ENCODE measurements at places on chromosomes 5 and 9. TPM values are rescaled to one million over a fixed set of nuclear protein-coding genes. Genes with fewer than 3 reads are reported as not detected.

Gene BTNL9
- 14.5 TPM for total RNA-seq

- DNase-seq = no peak
Measured at GRCh38 chr9:90012949-90013348, 408.1 kb downstream of the GADD45G start.

DNA sequence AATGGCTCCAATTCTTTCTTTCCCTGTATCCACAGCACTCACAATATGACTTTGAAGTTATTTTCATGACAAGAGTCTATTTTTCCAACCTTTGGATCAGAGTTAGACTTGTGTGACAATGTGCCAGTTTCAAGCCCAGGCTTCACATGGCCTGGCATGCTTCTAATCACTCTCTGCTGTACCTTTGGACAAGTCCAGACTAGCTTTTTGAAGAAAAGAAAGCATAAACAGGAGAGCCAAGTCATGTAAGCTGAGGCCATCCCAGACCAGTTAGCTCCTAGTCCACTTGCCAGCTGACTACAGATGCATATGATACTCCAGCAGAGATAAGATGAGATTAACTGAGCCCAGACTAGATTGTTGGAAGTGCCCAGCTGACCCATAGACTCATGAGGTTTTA lies 513.6 kb upstream of the C9orf72 start:
- DNase-seq = no peak

Gene SLC25A51
- total RNA-seq = 23.8 TPM

GRCh38 chr9:33946779-33947535 lies 101.7 kb downstream of the UBAP2 start:
- DNase-seq = no peak

DNA sequence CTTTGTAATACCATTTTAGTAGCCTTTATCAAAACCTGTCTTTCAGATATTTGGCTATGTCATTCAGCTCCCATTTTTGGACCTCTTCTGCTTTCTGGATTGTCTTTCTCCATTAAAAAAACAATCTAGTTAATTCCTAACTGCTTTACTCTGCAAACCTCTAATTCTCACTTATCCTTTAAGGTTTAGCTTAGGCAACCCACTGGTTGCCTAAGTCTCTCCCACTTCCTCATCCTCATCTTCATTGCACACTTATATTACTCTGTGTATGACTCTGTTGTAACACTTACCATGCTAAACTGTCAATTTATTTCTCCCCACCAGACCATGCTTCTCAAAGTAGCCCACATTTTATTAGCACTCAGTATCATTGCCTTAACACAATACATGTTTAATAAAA lies 205.0 kb upstream of the DMRTA1 start:
- DNase-seq = no peak

- DNase-seq = no peak
Measured at GRCh38 chr9:76634356-76635054, 129.7 kb upstream of the PCA3 start.

GRCh38 chr5:111756581-111757354 lies at the start of gene NREP:
Gene NREP (minus strand): TSS chr5:111757194. CDS start chr5:111755772, 1,422 bp downstream.
- DNase-seq = no peak

GRCh38 chr5:138807182-138807581 lies 54.0 kb downstream of the CTNNA1 start:
- DNase-seq = no peak

DNA sequence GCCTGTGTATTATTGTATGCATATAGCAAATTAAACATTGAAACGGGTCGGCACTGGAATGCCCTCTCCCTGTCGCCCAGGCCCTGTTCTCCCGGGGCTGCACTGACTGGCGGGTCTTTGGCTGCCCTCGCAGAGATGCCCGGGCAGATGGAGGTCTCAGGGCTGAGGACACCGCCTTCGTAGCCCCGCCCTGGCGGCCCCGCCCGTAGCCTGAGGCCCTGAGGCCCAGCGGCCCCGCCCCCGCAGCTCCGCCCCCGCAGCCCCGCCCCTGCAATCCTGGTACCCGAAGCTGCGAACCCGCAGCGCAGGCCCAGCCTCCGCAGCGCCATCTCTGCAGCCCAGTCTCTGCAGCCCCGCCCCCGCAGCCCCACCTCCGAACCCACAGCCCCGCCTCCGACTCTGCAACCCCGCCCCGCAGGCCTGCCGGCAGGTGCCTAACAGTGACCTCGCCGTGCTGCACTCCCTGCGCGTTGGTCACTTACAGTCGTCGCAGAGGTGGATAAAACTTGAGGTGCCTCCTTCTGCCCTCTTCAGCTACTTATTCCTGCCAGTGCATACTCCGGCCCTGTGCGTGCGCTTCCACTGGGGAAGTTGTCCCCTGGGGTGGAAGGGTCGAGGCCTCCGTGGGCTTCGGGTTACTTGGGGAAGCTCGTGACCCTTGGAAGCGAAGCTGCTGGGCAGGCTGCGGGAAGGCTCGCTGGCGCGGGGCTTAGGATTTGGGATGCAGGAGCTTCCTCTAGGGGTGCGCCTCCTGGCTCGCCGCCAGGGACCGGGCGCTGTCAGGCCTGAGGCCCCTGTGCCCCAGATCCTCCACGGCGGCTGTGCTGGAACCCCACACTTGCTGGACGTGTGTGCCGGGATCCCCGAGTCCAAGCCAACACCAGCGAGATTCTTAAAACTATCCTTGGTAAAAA lies 72.3 kb downstream of the ICE1 start:
- peak; percentile 52 for DNase-seq

Gene RALGPS1
- total RNA-seq = 10.3 TPM

GRCh38 chr5:76583163-76584047 lies 39.8 kb downstream of the F2RL2 start:
- DNase-seq = no peak

- DNase-seq = no peak
Measured at GRCh38 chr9:1927546-1927945, 87.6 kb upstream of the SMARCA2 start.

DNA sequence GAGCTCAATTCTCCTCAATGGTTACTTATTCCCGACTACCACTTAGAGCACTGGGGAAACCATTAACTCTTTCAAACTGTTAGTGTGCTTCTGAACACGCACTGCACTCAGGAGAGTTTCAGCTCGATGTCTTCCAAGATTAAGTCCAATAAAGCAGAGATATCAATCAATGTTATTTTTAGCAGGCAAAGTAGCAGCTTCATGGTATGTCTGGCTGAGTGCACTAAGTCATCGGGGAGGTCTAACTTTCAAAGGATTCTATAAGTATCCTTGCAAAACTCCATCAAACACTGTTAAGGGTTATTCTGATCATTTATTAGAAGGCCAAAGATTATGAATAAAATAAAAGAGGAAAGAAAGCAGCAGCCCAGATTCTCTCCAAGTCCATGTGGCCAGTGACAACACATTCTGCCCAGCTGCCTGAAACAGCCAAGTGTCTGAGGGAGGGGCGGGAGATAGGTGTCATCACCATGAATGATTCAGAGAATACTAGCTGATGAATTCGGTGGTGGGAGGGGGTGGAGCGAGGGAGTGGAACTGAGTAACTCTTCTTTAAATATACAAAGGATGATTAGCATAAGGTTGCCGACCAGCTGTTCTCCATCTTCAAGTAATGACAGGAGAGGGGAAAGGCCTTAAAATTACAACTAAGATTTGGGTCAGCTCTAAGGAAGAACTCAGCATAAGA lies 21.3 kb downstream of the NREP start:
- peak; percentile 79 for DNase-seq

GRCh38 chr9:88826181-88826580 lies 165.1 kb upstream of the S1PR3 start:
- DNase-seq = no peak

Gene GPR150
- 0.29 TPM for total RNA-seq

Gene OSMR
- 7.4 TPM for total RNA-seq

DNA sequence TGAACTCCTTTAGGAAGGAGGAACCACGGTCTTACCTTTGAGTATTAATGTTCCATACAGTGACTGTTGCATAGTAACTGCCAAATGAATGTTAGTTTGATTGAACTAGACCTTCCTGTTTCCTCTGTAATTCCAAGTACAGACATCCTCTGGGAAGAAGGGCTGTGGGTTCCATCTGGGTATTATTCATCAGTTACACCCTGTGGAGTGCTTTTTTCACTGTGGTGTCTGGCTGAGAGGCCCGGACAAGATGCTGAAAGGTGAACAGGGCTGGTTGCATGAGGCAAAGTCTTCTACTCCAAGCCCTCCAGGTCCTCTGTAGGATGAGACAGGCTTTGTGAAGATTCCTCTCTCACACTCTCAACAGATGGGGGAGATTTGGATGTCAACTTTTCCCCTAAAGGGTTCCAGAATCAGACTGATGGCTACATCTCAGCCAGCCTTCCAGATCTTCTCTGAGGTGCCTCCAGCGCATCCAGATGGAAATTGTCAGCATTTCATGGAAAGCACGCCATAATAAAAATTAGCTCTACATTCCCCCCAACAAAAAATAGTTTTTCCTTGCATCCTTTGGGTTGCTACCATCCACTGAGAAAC lies 230.9 kb downstream of the GAS1 start:
- DNase-seq = no peak

DNA sequence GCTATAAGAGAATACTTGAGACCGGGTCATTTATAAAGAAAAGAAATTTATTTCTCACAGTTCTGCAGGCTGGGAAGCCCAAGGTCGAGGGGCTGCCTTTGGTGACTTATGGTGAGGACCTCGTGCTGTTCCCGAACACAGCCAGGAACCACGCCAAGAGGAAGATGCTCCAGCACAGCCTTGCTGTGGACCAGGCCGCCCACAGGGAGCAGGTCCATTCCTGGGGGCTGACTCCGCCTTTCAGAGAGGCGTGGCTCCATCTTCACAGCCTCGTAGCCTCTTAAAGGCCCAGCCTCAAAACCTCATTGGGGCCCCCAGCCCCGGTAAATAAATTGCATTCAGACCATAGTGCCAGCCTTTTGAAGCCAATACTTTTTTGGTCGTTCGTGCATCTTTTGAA lies 93.5 kb upstream of the CACNA1B start:
- no peak for DNase-seq

DNA sequence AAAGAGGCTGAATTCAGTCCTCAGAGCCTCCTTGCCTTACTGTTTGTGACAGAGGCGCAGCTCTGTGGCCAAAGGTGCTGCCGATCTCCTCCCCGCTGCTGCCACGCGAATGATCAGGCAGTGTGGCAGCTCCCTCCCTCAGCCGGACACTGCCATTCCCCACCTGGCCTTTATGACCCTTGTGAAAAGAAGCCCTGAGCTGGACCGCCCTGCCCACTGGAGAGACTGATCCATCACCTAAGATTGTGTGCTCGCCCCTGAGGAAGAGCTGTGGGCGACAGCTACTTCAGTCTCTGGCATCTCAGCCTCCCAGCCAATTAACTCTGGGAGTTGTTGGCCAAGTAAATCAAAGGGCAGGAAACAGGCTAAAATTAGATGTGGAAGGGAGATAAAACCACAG lies 90.9 kb downstream of the CARTPT start:
- no peak for DNase-seq

Gene PPP2R2B
- total RNA-seq = 0.04 TPM

Gene PARP8
- 1.4 TPM for total RNA-seq

Gene LSM11
- total RNA-seq = 1.9 TPM

- no peak for DNase-seq
Measured at GRCh38 chr5:68405784-68406743, 190.5 kb downstream of the PIK3R1 start.

DNA sequence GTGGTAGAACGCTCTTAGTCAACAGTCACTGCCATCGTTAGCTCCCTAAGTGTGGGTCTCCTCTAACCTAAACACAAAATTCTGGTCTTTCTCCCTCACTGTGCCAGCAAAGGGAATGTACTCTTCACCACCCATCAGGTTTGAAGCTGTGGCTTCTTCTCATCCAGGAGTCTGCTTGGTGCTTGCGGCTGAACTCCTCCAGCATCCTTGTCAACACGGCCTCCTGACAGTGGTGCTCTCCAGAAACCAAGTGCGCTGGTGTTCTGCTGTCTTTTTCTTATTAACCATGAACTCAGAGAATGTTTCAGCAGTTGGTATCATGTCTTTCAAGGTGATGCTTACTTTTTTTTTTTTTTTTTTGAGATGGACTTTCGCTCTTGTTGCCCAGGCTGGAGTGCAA lies 23.9 kb upstream of the LPCAT1 start:
- no peak for DNase-seq

GRCh38 chr5:148542812-148543211 lies 111.5 kb downstream of the HTR4 start:
- no peak for DNase-seq

DNA sequence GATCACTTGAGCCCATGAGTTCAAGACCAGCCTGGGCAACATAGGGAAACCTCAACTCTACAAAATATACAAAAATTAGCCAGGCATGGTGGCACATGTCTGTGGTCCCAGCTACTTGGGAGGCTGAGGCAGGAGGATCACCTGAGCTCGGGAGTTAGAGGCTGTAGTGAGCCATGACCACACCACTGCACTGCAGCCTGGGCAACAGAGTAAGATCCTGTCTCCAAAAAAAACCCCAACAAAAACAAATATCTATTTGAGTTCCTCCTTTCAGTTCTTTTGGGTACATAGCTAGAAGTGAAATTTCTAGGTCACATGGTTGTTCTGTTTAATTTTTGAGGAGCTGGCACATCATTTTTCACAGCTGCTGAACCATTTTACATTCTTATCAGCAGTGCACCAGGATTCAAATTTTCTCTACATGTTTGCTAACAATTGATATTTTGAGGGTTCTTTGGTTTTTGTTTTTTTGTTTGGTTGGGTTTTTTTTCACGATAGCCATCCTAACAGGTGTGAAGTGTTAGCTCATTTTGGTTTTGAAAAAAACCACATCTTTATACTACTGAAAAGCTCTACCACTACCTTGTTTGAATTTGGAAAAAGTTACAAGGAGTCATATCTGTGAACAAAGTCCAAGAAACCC lies 176.9 kb upstream of the SLC12A2 start:
- DNase-seq = no peak

- DNase-seq = no peak
Measured at GRCh38 chr9:20579524-20580314, 42.6 kb downstream of the MLLT3 start.

- no peak for DNase-seq
Measured at GRCh38 chr5:131996210-131997025, 15.0 kb downstream of the ACSL6 start.

DNA sequence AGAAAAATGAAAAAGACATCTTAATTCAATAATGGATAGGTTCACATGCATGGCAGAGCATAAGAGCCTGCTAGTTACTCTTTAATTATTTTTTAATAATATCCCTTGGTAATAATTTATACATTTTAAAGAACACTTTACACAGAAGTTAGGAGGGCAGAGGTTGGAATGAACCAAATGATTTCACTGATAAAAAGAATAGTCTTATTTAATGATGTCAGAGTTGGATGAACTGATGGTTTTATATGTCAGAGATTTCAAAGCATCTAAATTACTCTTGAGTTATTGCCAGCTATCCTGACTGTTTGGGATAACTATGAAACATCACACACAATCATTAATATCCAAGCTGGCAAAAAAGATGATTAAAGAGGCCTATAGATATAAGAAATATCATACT lies 244.8 kb downstream of the CSNK1G3 start:
- no peak for DNase-seq

GRCh38 chr5:173736923-173737412 lies 120.5 kb upstream of the BOD1 start:
- no peak for DNase-seq

DNA sequence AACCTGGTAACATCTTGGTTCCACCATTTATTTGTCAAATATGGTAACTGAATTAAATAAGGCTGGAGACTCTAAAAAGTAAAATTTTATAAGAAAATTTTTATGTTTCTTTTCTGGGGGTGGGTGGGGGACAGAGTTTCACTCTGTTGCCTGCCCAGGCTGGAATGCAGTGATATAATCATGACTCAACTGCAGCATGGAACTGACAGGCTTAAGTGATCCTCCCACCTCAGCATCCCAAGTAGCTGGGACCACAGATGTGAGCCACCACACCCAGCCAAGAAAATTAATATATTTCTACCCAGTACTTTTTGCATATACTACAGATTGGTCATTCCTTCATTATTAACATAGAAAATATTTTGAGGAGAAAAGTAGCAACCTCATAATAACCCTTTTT lies 216.9 kb downstream of the DEPDC1B start:
- no peak for DNase-seq

Measured in gastrocnemius medialis (tissue), 4 donors.